Fibroblast of skin of scalp (primary cell): ENCODE measurements at places on chromosomes 5 and 9.

GRCh38 chr9:86500667-86501435 is 146.6 kb upstream of the TUT7 start:
- peak; percentile 97 for DNase-seq

GRCh38 chr5:150488519-150489359 is 19.2 kb upstream of the NDST1 start:
- peak; percentile 86 for DNase-seq

- no peak for DNase-seq
These were observed 24.7 kb downstream of the STK10 start for GRCh38 chr5:172163346-172163745.

GRCh38 chr5:87099968-87100367 is 167.7 kb upstream of the RASA1 start:
- DNase-seq, result peak; percentile 11

DNA sequence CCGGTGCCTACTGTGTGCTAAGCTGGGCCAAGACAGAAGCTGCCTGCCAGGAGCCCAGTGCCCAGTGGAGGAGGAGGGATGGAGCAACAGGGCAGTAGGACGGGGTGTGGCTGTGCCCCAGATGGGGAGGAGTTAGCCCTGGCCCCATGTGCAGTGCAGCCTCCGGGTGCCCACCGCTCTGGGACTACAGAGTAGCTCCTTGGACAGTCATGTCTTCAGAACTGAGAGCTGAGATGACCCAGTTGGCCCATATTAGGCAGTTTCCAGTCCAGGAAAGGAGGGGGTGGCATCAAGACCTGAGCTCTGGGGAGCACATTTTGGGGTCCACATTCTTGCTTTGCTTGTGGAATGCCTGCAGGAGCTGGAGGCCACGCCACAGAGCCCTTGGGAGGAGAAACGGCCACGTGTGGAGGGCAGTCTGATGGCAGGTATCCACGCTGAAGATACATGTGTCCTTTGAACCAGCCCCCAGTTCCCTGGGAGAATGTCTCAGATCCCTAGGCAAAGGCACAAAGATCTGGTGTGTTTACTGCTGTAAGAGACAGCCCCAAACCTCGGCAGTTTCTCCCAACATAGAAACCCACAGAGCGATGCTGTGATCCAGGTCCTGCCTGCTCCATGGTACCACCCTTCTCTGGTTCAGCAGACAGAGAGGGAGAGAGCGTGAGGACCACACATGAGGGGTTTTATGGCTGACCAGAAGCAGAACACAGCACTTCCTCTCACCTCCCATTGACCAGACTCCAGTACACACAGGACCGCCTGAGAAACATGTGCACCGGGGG is 46.8 kb upstream of the FCN1 start:
- DNase-seq, result no peak

DNA sequence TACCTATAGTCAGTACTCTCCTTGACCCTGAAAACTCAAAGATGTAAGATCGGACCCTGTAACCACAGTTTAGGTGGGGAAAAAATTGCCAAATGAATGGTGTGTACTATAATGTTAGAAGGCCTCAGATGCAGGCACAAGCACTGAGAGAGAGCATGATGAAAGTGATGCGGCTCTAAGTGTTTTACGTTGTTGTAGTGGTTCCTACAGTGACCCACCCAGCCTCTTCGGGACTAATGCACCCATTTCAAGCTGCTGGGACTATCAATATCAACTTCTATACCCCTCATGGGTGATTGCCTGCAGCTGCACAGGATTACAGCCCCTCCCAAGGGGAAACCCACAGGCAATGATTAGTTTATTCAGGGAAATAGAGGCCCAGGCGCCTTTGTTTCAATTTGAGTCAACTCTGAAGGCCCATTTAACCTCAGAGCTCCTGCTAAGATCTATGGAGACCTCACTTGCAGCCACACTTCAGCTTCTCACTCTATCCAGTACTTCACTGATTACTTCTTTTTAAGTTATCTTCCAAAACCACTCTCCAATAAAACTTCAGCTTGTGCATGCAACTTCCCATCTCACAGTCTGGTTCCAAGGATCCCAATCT is 340.7 kb downstream of the NR2F1-AS1 start:
- no peak for DNase-seq

- DNase-seq, result no peak
These were observed 25.9 kb downstream of the ERBIN start for GRCh38 chr5:65952259-65952658.

DNA sequence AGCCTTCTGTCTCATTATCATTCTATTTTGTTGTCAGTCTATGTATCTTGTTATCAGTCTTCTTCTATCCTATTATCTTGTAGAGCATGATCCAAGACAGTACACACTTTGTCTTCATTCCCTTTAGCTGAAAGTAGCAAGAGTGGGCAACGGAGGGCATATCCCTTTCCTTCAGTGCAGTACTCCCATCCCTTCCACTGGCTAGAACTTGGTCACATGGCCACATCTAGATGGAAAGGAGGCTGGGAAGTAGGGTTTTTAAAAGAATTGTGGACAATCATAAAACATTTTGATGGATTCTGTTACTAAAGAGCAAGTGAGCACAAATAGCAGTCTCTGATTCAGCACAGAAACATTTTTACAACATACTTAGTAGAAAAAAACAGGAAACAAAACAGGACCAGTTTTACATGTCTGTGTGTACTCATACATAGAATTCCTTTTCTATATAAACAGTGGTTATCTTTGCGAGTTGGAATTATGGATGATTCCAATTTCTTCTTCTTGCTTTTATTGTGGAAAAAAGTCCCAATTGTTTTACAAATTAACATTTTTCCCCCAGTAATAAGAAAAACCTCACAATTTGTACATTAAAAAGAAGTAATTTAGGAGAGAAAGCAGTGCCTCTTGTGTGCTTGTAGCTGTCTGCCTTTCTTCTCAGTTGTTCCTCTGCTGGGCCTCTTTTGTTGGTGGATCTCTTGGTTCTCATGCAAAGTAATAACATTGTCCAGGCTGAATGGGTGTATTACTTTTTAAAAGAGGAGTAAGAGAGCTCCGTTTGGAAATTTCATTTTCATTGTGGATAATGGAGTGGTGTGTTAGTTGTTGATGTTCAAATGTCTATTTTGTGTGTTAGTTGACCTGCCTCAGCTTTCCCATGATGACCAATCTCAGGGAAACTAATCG is 410.9 kb upstream of the TRPC7 start:
- peak; percentile 67 for DNase-seq

GRCh38 chr5:30725073-30725472 is 468.4 kb upstream of the CDH6 start:
- DNase-seq, result no peak

DNA sequence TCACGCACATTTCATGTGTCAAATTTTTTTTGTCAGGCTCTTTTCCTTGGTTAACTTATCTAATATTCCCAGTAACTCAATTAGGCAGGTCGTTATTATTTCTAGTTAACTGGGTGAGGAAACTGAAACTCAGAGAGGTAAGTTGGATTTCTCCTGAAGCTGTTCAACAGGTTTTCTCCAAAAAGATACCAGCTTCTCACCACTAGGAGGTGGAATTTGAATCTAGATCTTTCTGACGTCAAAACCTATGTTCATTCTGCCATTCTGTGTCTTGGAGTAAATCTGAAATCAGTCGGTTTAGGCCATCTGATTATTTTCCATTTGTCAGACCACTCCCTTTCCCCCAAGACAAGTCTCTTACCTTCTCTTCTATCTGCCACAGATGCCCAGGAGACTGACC is 572.9 kb downstream of the ACTL7B start:
- DNase-seq, result no peak

- peak; percentile 89 for DNase-seq
These were observed 267.3 kb downstream of the MLLT3 start for GRCh38 chr9:20355022-20355421.

GRCh38 chr5:73215891-73216610 is 43.1 kb downstream of the TMEM174 start:
- DNase-seq, result peak; percentile 83

GRCh38 chr5:9533562-9534364 is 12.1 kb downstream of the SEMA5A start:
- DNase-seq, result peak; percentile 56

DNA sequence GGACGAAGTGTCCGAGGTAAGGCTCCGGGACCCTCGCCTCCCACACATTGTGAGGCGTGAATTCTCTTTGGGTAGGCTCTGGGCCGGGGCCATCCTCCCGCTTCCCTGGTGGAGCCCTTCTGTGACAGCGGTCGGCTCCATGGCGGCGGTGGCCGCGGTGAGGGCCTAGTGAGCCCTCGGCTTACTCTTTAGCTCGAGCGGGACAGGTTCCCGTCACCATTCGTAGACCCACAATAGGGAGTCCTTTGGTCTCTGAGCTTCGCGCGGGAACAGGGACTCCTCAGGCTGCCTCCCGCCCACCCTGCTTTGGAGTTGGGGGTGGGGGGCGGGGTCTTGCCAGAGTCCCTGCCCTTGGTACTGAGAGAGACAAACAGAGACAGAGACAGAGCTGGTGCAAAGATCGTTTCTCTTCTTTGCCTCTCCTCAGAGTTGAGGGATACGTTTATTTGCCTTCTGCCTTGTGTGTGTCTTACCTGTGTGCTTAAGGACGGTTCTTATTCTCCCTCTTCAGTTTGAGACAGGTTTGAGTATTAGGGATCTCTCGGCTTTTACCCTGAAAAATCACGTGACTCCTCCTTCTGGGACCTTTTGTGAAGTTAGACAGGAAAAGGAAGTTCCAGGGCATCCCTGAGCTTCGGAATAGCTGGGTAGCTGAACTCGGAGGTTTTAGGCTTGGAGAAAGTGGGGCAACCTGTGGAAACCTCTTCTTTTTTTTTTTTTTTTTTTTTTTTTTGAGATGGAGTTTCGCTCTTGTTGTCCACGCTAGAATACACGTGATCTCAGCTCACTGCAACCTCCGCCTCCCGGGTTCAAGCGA is 833 bp downstream of the ANKHD1 start:
- peak; percentile 30 for DNase-seq

DNA sequence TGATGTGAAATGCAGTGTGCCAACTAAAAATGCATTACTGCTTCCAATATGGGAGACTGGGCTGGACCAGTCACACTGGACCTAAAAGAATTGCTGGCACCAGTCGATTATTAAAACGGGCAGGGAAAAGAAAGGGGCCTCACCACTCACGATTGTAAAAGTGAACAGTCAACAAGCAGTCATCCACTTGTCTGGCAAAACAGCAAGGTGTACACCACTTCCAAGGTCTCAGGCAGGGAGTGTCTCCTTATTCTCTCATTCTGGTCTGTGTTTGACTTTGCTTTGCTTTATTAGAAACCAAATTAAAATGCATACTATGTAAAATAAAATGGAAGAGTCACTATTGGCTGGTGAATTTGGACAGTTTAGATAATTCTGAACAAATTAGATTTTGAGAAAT is 57.8 kb upstream of the TRPM3 start:
- DNase-seq, result no peak

DNA sequence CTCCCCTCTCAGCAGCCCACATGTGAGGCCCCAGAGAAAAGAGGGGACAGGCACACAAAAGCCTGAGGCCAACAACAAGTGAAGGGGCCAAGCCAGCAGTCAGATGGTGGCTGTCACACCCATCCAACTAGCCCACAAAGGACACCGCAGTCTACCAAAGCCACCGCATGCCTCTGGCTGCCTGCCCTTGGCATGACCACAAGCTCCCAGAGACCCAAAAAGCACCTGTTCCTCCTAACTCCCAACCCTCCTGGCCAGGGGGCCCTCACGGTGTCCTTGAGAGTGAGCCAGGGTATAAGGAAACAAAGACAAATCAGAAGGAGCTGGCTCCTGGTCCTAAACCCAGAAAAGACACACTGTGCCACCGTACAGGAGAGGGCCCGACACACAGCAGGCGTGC is 77.8 kb upstream of the LRRTM2 start:
- DNase-seq, result no peak

DNA sequence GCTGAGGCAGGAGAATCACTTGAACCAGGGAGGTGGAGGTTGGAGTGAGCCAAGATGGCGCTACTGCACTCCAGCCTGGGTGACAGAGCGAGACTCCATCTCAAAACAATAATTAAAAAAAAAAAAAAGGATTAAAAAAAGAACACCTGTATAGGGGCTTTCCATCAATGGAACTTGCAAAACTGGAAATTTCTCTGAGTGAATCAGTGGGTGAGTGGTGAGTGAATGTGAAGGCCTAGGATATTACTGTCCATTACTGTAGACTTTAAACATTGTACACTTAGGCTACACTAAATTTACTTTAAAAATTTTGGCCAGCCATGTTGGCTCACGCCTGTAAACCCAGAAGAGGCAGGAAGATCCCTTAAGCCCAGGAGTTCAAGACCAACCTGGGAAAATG is 5.7 kb upstream of the RARS1 start:
- DNase-seq, result no peak

DNA sequence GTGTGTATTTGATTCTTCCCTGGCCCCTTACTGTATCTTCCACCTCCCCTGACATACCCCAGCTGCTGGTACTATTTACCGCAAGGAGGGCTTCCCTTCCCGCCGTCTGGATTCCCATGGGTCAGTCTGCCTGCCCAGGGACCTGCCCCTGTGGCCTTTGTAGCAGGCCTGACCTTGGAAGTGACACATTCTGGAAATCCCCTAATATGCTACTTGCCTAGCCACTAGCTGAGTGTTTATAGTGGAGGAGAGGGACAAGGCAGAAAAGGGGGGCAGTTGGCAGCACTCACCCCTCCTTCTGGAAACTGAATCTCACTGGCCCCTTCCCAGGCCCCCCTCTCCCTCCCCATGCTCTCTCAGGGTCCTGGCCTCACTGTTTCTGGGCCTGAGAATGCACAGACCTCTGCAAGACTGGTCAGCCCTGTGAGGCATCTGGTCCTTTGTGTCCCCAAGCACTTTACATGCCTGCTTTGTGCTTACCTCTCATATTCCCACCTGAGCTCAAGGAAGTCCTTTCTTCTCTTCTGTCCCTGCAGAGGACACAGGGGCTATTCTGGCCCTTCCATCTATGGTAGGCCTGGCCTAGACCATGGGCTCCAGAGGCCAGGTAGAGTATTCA is 8.2 kb upstream of the CCL21 start:
- no peak for DNase-seq
